ENCODE measurements at places on chromosomes 1 and 21.

DNA sequence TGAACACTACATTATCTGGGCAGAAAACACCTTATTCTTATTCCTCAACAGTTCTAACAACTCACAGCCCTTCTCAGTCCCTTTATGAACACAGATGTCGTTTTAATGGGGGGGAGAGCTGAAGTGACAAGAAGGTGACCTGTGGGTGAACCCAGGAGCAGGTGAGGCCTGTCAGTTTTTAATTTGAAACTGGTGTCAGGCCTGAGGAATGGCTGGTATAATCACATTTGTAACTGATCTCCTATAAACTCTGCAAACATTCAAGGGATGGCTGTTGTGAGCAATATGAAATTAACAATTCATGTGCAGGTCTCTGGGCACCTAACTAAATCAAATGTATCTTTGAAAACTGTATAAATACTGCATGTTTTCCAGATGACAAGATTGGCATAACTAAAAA is 362.1 kb upstream of the NR5A2 start:
- no peak for DNase-seq

- peak; percentile 1 for DNase-seq
These were observed 12.3 kb upstream of the SLAMF7 start for GRCh38 chr1:160726498-160727315.

- no peak for DNase-seq
These were observed 10.1 kb downstream of the C1orf174 start for GRCh38 chr1:3889936-3890335.

DNA sequence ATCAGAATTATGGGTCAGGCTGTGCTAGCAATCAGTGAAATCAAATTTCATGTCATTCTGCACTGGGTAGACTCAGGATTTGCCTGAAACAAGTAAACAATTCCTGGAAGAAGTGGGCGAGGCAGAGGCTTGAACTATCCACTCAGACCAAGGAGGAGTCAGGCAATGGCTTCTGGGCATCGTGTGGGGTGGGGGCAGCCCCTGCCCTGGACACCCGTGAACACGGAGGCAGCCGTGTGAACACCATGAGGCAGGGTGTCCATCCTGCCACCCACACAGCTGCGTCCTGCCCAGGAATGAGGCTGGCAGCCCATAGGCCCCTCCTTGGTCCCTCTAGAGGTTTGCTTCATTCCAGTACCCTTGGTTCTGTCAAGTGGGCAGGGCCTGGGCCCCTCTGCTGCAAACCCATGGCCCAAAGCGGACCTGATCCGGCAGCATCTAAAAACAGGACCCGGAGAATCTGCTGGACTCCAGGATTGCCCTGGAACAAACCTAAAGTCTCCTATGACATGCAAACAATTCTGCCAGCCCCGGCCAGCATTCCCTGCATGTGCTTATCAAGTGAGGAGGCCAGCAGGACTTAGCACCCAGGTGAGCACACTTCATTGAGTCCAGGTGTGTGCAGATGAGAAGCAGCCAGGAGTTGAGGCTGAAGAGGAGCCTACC is 69.5 kb downstream of the PDE9A start:
- no peak for DNase-seq

DNA sequence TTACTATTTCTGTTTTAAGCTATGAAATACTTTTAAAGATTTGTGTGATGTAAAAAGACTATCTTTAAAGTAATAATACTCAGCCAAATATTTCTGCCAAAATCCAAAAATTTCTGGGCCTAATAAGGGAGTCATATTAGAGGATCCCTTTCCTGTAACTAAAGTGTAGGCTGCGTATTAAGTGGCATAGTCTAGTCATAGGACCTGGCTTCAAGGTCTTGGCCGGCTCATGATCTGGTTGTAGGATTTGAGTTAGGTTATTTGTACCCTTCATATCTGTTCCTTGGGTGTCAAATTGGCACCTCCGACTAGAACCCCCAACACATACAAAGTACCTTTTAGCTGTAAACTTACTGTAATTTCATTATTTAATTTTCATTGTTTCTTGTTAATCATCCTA is 107.8 kb downstream of the DYRK1A start:
- no peak for DNase-seq

Measured in hypothalamus (tissue), 51 donors.